Stimulated activated CD4-positive, alpha-beta T cell treated with anti-CD3 and anti-CD28 coated beads, Interleukin-15, amount 100 ng/mL, for 24 hours (primary cell): ENCODE measurements at places on chromosomes 6 and 20.

- peak; percentile 55 for DNase-seq
Measured at GRCh38 chr6:138509371-138509770, 10.1 kb upstream of the NHSL1 start.

DNA sequence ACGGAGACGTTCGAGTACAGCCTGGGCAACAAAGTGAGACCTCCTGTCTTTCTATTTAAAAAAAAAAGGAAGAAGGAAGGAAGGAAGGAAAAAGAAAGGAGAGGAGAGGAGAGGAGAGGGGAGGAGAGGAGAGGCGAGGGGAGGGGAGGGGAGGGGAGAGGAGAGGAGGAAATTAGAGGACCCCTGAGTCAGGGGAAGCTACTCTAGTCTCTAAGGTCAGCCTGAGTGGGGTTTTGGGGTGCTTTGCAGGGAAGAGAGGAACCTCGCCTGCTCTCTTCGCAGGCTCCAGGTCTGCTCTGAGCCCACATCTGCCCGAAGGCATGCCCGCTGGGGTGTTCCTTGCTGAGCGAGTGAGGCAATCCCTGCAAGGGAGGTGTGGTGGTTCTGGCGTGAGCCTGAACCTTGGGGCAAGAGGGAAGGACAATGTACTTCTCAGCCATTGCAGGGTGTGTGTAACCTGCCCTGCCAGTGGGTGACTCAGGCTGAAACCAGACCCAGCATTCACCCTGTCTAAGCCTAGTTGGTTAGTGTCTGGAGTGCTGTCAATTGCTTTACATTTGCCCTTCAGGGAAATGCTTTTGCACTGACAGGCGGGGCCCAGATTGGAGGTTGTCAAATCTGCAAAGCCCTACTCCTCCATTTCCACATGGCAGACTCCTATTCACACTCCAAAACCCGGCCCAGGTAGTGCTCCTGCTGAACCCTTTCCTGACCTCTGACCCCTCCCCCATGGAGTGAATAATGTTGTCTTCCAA, 15.3 kb upstream of the MMP9 start:
- no peak for DNase-seq

DNA sequence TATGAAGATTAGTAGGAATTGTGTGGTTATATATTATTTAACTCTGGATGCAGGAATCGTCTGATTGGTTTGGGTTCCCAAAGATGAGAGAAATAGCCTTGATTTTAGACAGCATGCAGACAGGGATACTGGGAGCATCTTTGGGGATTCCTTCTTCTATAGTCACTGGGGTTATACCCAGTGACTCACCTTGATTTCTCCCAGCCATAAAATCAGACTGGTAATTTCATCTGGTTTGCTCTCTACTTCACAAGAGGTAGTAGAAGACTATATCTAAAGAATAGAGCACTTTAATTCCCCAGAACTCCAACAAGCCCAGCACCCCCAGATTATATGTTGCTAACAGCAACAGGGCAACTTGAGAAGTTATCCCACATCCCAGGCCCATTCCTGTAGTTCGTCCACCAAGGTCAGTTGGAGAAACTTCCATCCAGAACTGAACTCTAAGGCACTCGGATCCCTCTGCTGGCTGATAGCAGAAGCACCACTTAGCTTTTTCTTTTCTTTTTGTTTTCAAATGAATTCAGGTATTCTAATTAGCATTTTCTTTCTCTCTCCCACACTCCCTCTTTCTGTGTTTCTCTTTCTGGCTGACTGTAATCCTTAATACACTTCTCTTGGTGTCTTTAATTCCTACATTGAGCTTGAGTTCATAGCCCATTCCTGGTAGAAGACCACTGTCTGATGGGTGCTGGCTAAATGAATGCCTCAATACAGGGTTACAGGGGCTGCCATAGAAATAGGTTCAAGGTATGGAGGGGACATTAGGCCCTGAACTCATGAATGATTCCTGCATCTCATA, 20.4 kb upstream of the EFHC1 start:
- peak; percentile 46 for DNase-seq

- DNase-seq = no peak
Measured at GRCh38 chr6:84549917-84550316, 214.5 kb downstream of the TBX18 start.

- DNase-seq = no peak
Measured at GRCh38 chr6:168506460-168506859, 65.5 kb downstream of the SMOC2 start.

DNA sequence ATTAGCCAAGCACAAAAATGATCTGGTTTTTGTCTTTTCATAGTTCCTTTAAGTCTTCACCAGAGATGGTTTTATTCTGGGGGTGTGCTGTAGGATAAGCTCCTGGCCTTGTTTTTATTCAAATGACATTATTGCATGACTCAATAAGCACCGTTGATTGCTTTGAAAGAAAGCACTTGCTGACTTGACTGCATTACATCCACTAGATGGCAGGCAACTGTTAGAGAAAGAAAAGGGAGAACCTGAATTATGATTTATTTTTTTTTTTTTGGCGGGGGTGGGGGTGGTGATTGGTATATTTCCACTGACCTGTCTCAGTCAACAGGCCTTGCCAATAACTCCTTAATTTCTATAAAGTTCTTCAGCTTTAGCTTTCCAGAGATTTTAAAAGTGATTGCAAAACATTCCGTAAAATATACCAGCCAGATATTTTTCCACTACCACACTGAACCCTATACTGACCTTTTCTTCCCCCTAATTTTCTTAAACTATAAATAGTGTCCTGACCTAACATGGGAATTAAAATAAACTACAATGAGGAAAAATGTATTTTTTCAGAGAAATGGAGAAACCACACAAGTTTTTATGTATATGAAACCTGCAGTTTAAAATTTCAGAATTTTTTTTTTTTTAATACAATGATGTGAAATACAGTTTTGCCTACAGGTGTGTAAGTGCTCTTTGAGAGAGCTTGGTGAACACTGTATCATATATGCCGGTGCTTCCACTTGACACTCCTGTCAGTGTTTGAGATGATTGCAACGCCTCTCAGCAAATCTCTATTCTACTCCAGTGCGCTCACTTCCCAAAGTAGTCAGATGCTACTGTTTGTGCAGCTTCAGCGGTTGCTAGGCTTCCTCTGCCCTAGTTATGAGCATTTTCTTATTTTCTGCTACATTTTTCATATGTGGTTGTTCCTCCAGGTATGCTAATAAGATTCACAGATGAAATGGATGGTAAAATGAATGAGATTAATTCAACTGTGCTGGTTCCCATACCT, 274.3 kb downstream of the CD109 start:
- DNase-seq = no peak
